Stimulated activated CD4-positive, alpha-beta T cell treated with anti-CD3 and anti-CD28 coated beads, Interleukin-2, amount 100 ng/mL, for 4 hours (primary cell): ENCODE measurements at places on chromosomes 2 and 18.
A peak's percentile ranks its signal among the peaks of the same experiment; 100 is the strongest.

- DNase-seq: no peak
Measured at GRCh38 chr2:16327326-16327725, 338.3 kb downstream of the CYRIA start.

DNA sequence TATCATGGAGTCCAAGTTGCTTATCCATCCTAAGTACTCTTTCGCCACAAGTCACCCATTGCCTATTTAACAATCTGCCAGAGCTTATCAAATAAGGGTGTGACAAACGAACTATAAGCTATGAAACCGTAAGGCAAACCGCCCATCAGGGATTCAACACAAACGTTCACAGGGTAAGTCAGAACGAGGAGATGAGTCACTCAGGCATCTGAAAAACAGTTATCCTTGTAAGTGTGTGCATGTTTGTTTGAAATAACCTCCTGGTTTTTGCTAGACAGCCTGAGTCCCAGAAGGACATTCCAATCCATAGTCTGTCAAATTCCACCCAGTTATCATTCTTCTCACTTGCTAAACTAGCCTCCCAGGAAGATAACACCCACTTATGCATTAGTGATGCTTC lies 299.1 kb downstream of the PAX3 start:
- DNase-seq: no peak

GRCh38 chr2:159053161-159054031 lies 85.0 kb downstream of the TANC1 start:
- no peak for DNase-seq

- DNase-seq: no peak
Measured at GRCh38 chr2:233233618-233234230, 17.7 kb upstream of the ATG16L1 start.

DNA sequence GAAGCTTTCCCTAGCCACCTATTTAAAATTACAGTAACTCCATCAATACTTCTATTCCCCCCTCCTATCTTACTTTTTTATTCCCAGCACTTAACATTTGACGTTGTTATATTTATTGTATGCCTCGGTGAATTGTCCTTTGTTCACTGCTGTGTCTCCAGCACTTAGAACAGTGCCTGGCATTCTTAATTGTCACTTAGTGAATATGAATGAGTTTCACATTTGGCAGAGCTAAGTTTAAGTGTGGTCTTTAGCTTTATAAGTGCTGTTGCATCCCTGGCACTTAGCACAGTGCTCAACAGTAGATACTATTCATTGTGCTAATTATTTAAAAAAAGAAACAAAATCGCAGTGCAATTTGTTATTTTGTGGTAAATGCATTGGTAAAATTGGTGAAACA lies 1.7 kb downstream of the RMP24 start:
- no peak for DNase-seq

DNA sequence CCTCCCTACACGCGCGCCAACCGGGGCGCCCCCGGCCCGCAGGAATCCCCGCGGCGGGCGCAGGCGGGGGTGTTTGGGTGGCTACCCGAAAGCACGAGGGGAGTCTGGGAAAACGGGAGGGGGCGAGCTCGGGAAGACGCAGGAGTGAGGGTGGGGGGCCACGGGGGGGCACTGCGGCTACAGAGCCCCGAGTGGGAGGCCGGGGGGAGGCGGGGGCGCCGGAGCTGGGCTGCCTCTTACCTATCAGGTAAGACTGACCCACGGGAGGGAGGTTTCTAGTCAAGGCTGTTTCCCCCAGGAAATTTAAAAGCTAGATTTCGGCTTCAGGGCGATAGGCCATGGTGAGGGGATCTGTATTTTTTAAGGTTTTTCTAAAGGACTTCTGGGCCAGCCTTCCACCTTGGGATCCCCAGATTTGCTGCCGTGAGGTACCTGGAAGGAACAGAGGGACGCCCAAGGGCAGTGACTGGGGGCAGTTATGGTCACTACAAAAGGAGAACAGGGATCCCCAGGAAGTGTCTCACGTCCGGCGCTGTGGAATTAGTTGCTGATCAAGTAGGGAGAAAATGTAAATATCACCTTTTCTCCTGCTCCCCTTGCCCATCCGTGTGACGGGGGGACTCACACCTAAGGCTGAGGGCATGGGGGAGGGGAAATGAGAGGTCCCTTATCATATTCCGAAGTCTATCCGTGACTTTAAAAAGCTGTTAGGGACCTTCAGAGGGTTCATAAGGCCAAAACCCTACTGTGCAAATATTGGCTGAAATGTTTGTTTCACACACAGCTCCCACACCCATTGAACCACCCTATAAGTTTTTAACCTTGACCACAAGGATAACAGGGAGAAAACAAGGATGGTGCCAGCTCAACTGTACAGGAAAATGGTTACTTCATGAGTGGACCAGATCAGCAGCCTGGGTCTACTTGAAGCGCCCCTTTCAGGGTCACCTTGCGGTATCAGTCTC lies 638 bp upstream of the IRS1 start:
- DNase-seq: no peak

DNA sequence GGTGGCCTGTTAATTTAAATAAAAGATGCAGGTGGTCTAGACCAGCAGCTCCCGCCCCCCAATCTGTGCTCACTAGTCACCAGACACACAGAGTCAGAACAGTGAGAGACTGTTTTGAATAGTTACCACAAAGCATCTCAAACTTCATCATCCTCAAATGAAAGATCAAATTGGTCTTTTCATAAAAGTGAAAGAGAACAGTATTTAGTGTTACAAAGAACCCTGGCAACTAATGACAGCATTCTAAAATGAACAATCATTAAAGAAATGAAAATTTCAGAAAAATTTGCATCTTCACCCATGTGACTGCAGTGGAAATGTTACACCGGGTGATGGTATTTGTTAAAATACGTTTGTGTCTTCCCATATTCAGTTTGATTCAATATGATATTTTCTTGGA lies 65.5 kb upstream of the PMAIP1 start:
- DNase-seq: no peak

- DNase-seq: no peak
Measured at GRCh38 chr18:70024829-70025228, 77.2 kb upstream of the CD226 start.

GRCh38 chr2:123853161-123853560 lies 171.9 kb upstream of the CNTNAP5 start:
- no peak for DNase-seq

- peak; percentile 31 for DNase-seq
Measured at GRCh38 chr2:227238238-227239237, 74.1 kb downstream of the COL4A3 start.

- no peak for DNase-seq
Measured at GRCh38 chr2:27085673-27086089, 891 bp upstream of the KHK start.

DNA sequence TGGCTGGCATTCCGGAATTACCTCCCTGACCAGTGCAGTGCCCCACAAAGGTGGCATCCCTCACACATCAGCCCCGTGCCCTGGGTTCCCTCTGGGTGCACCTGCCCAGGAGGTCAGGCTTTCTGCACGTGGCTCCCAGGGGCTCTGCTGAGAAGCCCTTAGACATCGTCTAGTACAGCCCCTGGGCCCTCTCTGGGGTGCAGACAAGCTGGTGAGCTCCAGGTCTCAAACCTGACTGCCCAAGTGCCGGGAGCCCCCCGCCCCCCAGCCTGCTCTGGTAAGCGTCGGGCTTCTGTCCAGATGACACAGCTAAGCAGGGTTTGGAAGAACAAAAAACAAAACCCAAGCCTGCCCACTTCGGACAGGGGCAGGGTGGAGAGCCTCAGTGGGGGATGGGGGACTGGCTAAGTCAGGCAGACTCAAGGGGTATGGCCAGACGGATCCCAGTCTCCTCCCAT lies 20.2 kb downstream of the TWIST2 start:
- no peak for DNase-seq

DNA sequence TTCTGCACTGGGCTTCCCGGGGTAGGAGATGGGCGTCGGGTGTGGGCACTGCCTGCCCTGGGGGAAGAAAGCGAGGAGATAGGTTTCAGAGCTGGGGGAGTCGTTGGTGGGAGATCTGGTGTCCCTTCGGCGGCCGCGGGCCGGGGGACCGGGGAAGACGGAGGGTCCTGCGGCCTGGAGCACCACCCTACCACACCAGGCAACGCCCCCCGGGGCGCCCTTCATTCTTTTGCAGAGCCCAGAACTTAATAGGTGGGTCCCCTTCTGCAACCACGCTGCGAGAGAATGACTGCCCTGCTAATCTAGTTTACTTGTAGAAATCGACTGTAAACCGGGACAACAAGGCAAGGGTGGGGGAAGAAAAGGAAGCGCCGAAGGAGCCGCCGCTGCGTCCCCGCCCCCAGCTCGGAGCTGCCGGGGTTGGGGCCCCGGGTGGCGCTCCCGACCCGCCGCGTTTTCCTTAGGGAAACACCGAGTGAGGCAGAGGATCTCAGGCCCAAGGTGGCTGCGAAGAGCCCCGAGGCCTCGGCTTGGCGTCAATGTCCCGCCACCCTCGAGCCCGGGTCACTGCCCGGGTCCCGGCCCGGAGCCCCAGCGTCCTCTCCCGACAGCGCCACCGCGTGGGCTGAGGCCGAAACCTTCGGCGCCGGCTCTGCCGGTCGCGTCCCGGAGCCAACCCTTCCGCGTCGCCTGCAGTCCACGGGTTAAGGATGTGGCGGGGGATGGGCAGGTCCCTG lies 5.4 kb upstream of the SATB2 start:
- no peak for DNase-seq

DNA sequence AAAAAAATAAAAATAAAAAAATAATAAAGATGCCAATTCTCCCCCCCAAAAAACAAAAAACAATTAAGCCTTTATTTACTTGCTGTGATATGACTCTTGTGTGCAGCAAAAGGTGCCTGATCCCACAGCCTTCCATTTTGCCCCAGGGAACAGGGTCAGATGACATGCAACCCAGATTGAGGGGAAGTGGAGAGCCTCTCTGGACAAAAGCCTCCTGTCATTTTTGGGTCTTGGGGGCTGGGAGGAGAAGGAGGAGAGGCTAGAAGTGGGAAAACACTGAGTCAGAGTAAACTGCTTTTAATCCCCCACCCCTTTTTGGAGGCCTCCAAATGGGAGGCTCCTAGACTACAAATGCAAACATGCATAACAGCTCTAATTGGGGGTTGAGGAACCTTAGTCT lies 46.6 kb upstream of the SCG2 start:
- DNase-seq: no peak

DNA sequence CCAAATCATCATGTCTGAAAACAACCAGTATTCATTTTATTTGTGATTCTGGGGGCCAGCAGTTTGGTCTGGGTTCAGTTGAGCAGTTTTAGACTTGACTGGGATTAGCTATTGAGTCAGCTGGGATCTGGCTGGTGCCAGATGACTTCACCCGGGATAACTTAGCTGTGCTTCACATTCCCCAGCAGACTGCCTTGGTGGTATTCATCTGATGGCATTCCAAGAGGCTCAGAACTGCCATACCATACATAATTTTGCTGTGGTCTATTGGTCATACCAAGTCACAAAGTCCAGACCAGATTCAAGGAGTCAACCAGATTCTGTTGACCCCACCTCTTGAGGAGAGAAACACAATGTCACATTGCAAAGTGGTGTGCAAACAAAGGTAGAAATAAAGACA lies 7.8 kb upstream of the FSHR start:
- DNase-seq: no peak

DNA sequence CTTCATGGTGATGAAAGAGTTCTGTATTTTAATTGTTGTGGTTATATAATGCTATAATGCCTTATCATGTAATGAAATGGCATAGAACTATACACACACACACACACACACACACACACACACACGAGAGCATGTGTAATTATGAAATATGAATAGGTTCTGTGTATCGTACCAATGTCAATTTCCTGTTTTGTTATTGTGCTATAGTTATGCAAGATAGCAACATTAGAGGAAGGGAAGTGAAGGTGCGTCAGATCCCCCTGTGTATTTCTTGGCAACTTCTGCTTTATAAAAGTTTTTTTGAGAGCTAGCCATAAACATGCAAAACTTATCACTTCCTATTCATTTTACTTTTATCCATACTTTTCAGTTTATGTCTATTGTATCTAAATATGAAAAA lies 60.7 kb upstream of the ARHGAP15 start:
- DNase-seq: no peak

GRCh38 chr2:159064446-159065301 lies 96.2 kb downstream of the TANC1 start:
- DNase-seq: no peak
